Thyroid gland (tissue), 4 donors: ENCODE measurements at places on chromosomes 3 and 15.
A peak's percentile ranks its signal among the peaks of the same experiment; 100 is the strongest.

DNA sequence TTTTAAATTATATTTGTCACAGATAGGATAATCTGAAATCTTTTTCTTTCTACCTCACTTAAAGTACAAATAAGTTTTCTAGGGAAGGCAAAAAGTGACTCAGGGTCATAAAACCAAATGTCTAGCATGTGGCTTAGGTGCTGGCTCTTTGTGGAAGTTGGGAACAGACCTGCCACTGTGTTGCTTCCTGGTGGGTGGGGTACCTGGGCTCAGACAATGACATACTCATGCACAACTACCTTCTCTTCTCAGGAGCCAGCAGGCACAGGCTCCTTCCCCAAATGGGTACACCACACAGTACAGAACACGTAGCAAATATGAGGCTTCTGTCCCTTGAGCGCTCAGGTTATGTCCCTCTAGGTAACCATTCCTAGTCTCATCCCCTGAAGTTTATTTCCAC, 40.1 kb upstream of the MUC13 start:
- DNase-seq, result no peak

DNA sequence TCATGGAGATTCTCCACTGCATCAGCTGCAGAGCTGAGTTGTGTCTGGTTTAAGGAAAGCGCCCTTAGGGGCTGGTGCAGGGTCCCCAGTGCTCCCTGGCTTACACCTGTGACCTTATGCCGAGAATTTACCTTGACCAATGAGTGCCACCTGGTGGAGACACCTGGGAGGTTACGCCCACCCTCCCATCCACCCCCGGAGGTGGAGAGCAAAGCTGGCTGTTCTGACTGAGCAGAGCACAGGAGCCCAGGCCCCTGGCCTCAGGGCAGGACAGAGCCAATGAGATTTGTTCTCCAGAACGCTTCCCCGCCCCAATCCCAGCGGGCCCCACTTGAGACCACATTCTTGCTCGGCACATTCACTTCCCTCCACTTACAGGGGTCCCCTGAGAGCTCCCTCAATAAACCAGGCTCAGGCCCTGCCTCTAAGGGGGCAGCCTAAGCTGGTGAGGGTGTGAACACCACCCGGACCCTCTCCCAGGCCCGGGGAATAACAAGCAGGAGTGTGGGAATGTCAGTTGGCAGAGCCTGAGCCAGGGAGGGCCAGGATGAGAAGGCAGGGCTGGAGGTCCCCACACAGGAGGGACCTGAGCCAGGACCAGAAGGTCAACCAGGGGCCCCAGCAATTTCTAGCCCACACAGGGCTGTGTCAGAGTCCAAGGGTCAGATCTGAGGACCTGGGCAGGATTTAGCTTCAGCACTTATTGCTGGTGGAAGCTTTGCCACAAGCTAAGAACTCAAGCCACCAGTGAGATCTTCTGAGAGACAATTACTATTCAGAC, 117.1 kb downstream of the TPRA1 start:
- DNase-seq, result no peak

DNA sequence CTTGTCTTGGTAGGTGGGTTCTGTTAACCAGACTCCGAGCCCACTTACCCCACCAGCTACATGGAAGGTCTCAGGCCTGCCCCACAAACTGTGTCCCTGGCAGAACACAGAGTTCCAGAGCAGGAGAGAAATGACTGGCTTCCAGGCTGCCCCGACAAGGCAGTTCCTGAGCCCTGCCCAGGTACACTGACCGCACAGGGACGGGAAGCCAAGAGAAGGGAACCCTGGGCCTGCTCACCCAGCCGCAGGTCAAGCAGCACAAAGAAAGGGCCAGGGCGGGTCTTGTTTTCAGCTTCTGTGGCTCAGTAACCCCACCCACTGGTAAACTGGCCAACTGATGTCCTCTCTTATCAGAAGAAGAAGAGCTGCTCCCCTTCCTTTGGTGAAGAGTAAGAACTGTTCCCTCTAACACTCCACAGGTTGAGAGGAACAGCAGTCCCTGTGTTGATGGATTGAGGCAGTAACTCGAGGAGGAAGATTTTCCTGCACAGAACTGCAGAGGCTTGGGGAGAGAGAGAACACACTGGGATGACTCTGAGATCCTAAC, 68.4 kb downstream of the CRTC3 start:
- peak; percentile 62 for DNase-seq

DNA sequence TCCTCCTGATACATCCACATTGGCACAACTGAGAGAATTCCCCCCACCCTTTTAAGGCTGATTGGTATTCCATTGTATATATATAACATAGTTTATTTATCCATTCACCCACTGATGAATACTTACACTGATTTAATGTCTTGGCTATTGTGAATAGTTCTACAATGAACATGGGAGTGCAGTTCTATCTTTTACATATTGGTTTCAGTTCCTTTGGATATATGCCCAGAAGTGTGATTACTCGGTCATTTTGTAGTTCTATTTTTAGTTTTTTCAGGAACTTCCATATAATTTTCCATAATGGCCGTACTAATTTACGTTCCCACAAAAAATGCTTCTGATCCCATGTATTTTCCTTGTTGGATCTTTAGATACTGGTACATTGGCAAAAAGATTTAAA, 135.3 kb downstream of the FMN1 start:
- no peak for DNase-seq

DNA sequence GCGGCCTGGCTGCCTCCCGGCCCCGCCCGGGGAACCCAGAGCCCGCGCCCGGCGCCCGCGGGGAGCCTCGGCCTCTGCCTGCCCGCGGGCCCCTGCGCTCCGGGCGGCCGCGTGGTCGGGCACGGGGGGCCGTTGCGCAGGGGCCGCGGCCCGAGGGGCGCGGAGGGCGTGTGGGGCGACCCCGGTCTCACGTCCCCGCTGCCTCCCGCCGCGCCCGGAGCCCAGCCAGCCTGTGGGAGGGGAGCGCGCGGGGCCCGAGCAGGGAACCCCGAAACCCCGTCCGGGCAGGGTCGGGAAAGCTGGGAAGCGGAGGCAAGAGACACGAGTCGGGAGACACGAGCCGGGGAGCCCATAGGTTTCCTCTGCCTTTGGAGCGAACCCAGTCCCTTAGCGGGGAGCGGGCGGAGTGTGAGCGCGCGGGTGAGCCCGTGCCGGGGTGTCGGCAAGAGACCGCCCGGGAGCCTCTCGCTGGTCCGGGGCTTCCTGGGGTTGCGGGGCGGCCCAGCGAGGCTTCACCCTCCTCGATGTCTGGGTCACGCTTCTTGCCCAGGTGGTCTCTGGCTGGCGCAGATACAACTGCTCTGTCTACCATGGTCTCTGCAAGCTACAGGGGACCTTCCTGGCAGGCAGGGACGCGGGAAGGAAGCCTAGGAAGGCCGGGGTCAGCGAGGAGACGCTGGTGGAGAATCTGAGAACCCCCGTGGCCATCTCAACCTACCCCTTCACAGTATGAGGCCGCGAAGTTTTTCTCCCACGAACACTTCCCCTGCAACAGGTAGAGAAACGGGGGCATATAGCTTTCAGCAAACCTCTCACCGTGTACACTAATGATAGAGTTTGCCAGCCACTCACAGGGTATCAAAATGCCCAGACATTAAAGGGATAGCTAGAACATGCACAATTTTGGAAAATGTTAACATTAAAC, 586 bp downstream of the LRRK1 start:
- peak; percentile 22 for DNase-seq
